Stimulated activated CD8-positive, alpha-beta memory T cell treated with anti-CD3 and anti-CD28 coated beads, Interleukin-4, amount 100 ng/mL, for 4 hours (primary cell): ENCODE measurements at places on chromosomes 5 and 9.
A peak's percentile ranks its signal among the peaks of the same experiment; 100 is the strongest.

- DNase-seq, result peak; percentile 25
Measured at GRCh38 chr9:91905991-91906469, 44.0 kb downstream of the ROR2 start.

DNA sequence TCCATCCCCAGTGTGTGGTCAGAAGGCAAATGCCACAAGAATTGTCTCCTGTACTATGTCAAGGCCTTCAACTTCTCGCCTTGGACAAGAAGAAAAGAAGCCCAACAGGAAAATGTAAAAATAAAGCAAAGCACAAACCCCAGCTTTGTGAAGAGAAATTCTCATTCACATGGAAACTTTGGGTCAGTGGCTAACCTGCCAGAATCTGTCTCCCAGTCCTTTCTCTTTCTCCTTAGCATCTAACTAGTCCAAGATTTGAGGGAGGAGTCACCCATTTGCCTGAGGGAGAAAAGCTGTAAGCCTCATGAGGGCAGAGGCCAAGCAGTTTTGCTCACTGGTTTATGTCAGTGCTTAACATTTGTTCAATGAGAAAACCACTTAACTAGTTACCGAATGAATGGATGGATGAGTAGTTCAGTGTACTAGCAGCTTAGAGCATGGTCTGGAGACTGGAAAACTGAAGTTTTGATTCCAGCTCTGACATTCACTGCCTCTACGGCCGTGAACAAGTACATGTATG, 36.0 kb downstream of the ADAM19 start:
- DNase-seq, result no peak

DNA sequence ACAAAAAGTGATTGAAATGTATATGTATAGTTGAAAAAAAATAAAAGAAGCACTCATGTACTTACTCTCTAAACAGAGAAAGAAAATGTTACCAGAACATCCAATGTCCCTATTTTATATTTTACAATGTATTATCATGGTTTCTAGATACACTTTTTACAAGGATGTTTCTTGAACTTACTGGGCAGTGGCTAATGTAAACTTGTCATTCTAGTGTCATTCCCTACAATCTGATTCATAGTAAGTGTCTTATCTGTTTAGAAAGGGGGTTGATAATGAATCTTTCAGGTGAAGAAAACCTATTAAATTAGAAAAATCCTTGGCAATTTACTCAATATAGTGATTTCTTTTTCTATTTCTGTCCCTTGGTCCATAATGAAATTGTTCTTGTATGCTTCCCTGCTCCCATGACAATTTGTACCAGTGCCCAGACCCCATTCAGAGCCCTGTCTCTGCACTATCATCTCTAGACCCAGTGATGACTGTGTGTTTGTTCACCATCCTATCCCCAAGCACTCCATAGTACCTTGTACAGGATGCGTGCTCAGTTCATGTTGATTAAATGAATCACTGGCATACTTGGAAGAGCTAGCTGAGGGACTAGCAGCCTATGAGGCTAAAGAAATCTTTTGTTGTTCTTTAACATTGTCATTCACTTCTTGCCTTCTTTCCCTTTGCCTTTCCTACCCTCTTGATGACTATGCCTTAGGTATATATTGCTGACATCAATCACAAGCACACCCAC, 101.2 kb downstream of the HMHB1 start:
- no peak for DNase-seq

- no peak for DNase-seq
Measured at GRCh38 chr5:142201471-142201887, 92.9 kb downstream of the NDFIP1 start.

- DNase-seq, result no peak
Measured at GRCh38 chr9:86795823-86796553, 151.3 kb downstream of the GAS1 start.

- no peak for DNase-seq
Measured at GRCh38 chr5:168176251-168176650, 115.2 kb upstream of the WWC1 start.

DNA sequence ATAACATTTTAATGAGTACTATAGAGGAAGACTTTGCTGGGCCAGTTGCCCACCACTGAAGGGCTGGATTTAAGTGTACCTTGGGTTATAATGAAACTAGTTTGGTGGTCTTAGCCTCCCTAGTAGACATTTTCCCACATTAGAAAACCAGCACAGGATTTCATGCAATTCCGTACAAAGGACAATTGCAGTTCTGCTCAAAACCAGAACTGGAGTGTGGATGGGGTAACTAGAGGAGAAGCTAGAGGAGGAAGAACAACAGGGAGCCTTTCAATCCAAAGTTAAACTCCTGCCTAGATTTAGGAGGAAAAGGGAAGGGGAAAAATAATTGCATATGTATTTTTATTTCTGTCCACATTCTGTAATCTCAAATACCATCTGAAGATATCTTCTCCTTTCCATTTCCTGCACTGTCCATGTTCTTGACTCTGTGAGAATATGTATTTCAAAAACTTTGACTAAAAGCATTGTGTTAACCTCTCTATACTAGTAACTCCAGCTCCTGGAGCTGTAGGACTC, 97.5 kb upstream of the SSBP2 start:
- DNase-seq, result no peak

DNA sequence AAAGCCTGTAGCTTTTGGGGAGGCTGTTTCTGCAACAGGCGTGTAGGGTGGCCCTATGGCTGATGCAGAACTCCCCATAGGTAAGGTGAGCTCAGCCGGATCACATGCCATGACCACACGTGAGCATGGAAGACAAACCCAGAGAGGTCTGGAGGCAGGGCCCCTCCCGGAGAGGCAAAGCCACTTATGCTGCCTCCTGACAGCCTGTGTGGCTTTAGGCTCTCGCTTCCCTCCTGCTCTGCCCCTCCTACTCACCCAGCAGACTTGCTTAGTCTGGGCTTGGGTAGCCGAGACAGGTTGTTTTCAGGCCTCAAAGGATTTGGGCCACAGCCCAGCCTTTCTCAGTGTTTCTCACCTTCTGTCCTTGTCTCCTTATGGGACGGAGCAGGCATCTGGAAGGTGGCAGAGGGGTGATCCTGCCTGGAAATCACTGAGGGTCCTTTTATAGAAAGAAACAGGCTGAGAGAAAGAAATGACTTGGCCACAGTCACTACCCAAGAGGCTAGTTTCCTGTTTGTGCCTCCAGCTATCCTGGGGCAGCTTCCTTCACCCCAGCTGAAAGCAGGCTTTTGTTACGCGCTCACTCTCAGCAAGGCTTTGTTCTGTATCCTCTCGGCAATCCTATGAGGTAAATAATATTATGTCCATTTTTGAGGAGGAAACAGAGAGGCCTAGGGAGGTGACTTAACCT, 89.9 kb downstream of the DAB2IP start:
- DNase-seq, result no peak

GRCh38 chr5:16774806-16775205, 158.0 kb upstream of the RETREG1 start:
- DNase-seq, result no peak

- DNase-seq, result no peak
Measured at GRCh38 chr5:69148981-69149675, 17.8 kb upstream of the CCNB1 start.

- DNase-seq, result no peak
Measured at GRCh38 chr9:124279531-124280175, 21.9 kb downstream of the NEK6 start.

GRCh38 chr5:53291528-53291927, 182.0 kb upstream of the MOCS2 start:
- no peak for DNase-seq

DNA sequence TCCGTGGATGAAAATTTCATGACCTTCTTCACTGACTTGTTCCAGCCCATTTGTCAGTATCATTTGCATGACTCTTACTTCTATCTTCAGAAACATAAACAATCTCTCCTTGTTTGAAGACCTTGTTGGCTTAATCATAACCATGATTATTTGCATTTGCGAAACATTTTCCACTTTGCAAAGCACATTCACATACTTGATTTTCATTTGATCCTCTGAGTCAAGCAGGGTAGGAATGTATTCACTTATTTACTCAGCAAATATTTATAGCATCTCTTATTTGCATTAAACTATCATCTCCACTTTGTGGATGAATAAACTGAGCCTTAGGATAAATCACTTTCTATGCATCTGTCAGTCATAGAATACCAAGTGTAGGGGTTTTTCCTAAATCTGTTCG, 343.0 kb upstream of the SGCD start:
- no peak for DNase-seq

- no peak for DNase-seq
Measured at GRCh38 chr5:171650597-171650996, 135.0 kb upstream of the SMIM23 start.

GRCh38 chr5:14776602-14777001, 95.0 kb downstream of the ANKH start:
- DNase-seq, result no peak

- no peak for DNase-seq
Measured at GRCh38 chr9:78397454-78397853, 100.5 kb downstream of the PSAT1 start.

DNA sequence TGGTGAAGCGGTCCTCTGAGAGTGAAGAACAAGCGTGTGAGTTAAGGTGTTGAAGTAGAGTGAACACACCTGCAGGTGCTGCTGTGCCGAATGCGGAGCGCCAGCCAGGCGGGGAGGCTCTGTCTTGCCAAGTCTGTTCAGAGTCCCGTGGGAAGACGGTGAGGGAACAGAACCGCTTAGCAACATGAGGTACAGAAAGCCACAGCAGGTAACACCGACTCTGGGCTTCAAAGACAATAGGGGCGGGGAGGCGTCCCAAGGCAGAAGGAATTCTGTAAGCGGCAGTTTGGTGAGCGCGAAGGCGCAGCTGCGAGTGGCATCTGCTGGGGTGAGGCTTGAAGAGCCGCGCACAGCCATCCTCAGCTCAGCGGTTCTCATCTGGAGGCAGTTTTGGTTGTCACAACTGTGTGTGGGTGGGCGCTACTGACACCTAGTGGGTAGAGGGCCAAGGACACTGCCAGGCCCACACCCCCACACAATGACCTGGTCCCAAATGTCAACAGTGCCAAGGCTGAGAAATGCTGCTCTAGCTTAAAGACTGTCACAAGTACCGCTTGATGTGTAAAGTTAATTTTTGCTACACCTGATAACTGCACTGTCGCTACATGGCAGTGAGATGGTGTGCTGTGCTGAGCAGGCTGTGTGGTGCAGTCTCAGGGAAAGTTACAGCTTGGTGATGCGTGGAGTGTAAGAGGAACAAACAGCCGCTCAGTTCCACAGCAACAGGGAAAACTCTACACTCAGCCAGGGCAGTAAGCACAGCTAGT, 67.4 kb upstream of the TBC1D9B start:
- DNase-seq, result no peak

DNA sequence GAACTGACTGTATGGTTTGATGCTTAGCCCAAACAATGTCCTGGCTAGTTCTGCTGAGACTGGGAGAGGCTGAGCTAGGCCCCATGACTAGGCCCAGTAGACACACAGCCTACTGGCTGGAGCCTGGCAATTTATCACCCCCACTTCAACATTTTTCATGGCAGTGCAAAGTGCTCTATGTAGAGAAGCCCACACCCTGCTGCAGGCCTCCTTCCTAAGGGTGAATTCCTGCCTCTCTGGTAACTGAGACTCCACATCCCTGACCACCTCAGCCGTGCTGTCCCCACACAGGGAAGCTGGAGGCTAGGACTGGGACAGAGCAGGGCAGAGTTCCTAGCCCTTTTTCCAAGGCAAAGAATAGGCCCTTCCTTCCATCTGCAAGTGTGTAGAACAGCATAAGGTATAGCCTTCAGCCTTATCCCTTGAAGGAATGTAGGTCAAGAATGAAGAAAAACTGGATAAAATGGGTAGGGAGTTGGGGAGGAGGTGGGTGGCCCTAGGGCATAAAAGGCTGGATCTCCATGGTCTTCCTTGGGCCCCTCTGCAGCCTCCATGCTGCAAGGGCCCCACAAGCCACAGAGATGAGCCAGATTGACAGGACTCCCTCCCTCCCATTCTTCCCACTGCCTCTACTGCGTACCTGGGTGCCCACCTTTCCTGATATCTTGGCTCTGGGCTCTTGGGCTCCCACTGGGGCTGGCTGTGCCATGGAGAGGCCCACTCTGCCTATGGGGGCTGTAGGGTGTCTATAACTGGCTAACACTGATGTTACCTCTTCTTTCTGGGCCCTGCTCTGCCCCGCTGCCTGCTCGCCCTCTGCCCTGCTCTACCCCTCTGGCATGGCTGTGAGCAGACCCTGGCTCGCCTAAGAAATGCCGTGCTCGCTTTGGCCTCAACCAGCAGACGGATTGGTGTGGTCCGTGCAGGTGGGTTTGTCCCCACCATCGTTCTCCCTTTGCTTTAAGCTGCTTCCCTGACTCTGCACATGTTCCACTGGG, 29.8 kb downstream of the TCF7 start:
- no peak for DNase-seq

DNA sequence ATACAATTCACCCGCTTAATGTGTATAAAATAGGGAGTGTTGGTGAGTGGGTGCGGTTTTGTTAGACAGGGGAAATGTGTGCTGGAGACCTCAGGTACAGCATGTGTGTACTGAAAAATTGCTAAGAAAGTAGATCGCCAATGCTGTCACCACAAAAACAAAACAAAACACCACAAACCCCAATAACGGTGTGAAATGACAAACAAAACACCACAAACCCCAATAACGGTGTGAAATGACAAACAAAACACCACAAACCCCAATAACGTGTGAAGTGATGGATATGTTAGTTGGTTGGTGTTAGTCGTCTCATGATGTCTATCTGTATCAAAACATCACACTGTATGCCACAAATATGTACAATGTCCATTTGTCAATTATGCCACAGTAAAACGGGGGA, 14.2 kb upstream of the GFPT2 start:
- no peak for DNase-seq

GRCh38 chr9:112233769-112234168, 58.7 kb upstream of the SUSD1 start:
- no peak for DNase-seq

- DNase-seq, result no peak
Measured at GRCh38 chr5:72840041-72840440, 23.6 kb downstream of the TNPO1 start.

- DNase-seq, result no peak
Measured at GRCh38 chr9:5511476-5511875, 1.1 kb downstream of the PDCD1LG2 start.

GRCh38 chr9:115098226-115098965, 19.6 kb downstream of the TNC start:
- DNase-seq, result no peak

GRCh38 chr9:13428766-13429165, 149.3 kb upstream of the MPDZ start:
- no peak for DNase-seq

GRCh38 chr9:125694478-125694877, 12.5 kb downstream of the MAPKAP1 start:
- no peak for DNase-seq

GRCh38 chr5:120258123-120258522, 206.0 kb upstream of the PRR16 start:
- DNase-seq, result no peak

GRCh38 chr9:105419816-105420597, 27.8 kb upstream of the FSD1L start:
- DNase-seq, result no peak

DNA sequence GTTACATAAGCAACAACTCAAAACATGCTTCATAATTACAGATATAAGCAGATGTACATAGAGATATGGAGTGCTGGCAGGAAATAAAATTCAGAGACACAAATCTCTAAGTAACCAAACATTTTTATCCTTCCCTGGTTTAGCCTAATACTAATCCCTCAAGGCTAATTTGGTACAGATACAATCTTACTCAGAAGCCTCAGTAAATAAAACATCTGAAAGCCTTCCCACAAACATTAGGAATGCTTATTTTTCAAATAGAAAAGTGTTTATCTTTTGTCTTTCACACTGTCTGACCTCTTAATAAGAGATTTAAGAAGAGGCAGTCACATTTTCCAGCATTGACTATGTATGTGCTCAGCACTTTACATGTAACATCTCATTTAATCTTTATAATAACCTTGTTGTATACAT, 399.4 kb downstream of the ARRDC3 start:
- DNase-seq, result no peak

GRCh38 chr5:153974131-153974812, 64.4 kb downstream of the FAM114A2 start:
- DNase-seq, result no peak
